ENCODE measurements at places on chromosomes 3 and 15.
A peak's percentile ranks its signal among the peaks of the same experiment; 100 is the strongest.

DNA sequence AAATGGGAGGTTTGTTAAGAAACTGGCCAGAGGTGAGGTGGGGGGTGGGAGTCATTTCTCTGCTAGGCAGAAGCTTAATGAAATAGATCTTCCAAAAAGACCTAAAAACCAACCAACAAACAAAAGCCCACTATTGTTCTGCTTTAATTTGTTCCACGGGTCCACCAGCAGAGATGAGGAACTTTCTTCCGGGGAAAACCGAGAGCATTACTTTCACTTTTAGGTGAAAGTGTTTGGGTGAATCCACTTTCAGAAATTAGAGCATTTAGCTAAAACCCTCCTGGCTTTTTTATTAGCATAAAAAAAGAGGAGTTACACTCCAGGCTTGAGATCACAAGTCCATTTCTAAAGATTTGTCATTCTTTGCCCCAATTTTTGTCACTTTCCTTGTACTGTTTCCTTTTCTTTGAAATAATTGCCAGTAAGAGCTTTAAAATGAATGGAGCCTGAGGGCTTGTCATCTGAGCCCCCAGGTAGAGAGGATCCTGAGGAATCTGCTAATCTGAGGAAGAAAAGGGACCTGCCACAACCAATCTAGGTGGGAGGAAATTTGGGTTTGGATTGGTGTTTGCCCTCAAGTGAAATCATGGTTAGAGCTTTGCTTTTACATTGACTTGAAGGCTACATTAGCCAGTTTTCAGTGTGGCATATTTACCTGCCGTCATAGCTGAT lies 667.6 kb downstream of the NAALADL2 start:
- no peak for DNase-seq

- no peak for DNase-seq
These were observed 85.7 kb upstream of the PRR20G start for GRCh38 chr3:127373441-127374085.

- DNase-seq: no peak
These were observed 73.4 kb downstream of the SCN5A start for GRCh38 chr3:38576131-38576525.

GRCh38 chr3:71577011-71577410 lies 6.5 kb downstream of the FOXP1 start:
- DNase-seq: no peak

DNA sequence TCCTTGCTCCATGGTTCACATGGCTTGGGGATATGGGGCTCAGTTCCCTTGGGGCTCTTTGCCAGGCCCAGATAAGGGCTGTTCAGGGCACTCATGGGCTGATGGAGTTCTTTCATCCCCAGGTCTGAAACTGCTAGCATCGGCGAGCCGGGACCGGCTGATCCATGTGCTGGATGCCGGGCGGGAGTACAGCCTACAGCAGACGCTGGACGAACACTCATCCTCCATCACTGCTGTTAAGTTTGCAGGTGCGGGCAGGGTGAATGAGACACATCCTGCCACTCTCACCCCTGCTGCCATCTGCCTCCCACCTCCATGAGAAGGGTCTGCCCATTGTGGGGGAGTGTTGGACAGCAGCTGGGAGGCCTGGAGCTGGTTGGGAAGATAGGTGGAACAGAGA lies 11.1 kb upstream of the JMJD7 start:
- no peak for DNase-seq

- DNase-seq: no peak
These were observed 361.2 kb downstream of the DIPK2A start for GRCh38 chr3:144332868-144333267.

DNA sequence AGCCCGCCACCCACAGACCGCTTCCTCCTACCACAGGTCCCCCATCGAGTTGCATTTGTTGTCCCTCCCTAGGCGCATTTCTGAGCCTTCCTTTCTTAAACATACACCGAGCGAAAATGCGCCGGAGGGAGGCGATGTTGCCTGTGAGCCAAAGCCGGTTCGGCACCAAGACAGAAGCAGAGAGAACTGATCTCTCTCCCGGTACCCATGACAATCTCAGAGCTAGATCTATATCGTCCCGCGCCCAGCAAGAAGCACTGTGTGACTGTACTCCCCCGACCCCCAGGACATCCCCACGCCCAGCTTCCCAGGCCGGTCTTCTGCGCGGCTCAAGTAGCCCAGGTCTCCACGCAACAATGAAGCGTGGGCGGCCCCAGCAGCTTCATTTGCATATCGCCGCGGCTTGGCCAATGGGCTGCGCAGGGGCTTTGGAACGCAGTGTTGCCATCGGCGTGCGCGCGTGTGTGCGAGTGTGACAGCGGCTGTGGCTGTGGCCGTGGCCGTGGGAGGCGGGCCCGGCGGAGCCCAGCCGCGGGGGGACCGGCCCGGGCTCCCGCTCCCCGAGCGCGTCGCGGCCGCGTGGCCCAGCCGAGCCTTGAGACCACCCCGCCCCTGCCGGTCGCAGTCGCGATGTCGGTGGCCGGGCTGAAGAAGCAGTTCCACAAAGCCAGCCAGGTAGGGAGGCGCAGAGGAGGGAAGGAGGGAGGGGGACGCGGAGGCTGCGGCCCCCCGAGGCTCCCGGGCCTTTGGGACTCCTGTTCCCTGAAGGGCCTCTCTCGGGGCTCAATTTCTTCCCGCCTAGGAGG lies at the start of gene SH3GL3:
Gene SH3GL3 (plus strand): TSS at position 438 of the 806 bp plus-strand sequence. CDS start 193 bp downstream, at position 631.
- DNase-seq: peak; percentile 25

DNA sequence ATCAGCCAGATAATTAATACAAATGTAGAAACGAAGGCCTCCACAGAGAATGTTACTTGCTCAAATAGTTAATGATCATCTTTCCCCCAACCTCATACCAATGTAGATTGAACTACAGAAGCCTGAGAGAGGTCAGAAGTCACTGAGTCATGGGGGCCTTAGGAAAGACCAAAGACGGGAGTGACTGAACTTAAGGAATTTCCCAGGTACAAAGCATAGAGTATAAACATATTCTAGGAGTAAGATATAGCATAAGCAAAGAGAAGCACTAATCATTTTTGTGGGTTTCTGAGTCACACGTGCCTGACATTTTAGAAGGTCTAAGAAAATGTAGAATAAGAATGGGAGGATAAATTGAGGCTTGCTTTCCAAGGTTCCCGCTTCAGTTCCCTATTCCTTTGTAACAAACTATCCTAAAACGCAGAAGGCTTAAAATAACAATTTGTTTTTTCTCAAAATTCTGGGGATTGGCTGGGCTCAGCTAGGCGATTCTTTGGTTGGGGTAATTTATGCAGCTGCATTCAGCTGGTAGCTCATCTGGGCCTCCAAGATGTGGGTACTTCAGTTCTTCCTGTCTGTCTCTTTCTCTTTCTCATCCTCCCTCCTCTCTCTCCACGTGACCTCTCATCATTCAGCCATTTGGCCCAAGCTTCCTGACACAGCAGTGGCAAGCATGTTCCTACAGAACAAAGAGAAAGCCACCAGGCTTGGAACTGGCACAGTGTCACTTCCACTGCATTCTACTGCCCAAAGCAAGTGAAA lies 422.6 kb downstream of the FOXP1 start:
- DNase-seq: no peak

DNA sequence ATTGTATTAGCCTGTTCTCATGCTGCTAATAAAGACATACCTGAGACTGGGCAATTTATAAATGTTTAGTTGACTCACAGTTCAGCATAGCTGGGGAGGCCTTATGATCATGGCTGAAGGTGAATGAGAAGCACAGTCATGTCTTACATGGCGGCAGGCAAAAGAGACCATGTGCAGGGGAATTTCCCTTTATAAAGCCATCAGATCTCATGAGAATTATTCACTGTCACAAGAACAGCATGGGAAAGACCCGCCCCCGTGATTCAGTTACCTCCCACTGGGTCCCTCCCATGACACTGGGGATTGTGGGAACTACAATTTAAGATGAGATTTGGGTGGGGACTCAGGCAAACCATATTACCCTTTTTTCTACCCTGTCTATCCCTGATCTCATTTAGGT lies 51.5 kb upstream of the MYZAP start:
- no peak for DNase-seq

DNA sequence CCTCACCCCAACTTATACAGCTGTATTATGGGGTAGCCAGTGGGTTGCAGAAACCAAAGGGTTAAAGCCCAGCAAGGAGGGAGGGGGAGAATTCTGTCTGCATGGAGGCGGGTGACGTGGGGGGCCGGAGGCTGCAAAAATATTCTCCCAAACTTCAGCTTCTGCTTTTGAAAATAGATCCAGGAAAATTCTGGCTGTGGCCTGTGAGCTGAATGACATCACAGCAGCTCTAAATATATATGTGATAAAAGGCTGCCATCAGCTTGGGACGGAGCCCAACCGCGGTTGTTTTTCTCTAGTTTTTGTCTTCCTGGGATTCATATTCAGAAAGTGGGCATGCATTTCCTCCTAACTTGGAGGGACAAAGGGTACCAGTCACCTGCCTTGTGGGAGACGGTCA lies 27.6 kb downstream of the MAPKAPK3 start:
- DNase-seq: no peak

GRCh38 chr15:68208636-68209240 lies 3.6 kb upstream of the CALML4 start:
- DNase-seq: no peak

DNA sequence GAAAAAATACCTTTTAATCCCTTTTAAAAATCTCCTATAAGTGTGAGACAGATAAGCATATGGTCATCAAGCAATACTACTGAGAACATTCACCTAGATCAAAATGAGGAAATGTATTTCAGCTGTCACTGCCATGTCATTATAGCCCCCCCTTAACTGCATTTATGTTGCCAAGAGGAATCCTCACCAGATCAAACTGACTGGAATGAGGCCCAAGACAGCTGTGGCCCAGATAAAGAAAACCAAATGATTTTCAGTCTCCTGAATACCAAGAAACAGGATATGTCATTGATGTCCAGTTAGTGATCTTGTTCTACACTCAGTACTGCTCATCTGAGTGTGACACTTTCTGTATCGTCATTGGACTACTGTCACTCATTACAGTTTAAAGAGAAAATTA lies 35.1 kb upstream of the CPB1 start:
- DNase-seq: no peak

GRCh38 chr3:128807186-128807830 lies 72.1 kb upstream of the ACAD9 start:
- DNase-seq: no peak

- DNase-seq: no peak
These were observed 131.9 kb downstream of the ANO10 start for GRCh38 chr3:43489930-43490329.

DNA sequence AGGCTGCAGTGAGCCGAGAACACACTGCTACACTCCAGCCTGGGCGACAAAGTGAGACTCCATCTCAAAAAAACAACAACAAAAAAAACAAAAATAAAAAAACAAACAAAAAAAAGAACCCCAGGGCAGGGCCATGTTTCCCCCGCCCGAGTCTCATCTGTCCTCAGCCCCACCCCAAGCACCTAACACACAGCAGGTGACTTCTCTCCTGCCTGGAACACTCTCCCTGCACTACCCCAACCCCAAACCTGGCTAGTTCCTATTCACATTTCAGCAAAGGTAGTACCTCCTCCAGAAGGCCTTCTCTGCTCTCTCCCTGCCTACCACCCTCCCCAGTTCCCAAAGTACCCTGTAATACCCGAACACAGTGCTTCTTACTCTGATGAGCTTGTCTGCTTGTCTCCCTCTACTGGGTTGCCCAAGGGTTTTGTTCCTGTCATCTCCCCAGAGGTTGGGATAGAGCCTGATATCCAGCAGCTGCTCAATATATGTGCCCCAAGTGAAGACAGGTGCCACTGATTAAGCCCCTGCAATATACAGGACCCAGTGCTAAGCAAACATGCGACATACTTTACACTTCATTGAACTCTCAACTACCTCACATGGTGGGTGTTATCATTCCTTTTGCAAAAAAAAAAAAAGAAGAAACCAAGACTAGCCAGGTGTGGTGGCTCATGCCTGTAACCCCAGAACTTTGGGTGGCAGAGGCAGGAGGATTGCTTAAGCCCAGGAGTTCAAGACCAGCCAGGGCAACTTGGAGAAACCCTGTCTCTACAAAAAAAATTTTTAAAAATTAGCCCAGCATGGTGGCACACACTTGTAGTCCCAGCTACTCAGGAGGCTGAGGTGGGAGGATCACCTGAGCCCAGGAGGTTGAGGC lies 103.6 kb downstream of the DAPK2 start:
- no peak for DNase-seq

GRCh38 chr3:46619845-46620778 lies 7.8 kb downstream of the FAM240A start:
- no peak for DNase-seq

DNA sequence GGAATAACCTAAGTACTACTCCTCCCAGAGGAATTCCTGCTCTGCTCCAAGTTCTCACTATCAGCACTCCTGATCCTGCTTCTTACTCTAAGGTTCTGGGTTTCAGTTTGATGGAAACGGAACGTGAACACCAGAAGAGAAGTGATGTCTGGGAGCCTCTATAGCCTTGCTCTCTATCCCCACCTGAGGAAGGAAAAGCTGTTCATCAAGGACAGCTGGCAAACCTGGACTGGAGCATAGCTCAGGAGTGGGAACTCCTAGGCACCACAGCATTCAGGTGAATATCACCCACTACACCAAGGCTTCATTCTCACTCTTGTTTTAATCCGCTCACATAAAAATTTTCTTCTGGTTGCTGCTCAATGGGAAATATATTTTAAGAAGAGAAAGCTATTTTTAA lies 13.0 kb upstream of the CADPS start:
- DNase-seq: no peak

DNA sequence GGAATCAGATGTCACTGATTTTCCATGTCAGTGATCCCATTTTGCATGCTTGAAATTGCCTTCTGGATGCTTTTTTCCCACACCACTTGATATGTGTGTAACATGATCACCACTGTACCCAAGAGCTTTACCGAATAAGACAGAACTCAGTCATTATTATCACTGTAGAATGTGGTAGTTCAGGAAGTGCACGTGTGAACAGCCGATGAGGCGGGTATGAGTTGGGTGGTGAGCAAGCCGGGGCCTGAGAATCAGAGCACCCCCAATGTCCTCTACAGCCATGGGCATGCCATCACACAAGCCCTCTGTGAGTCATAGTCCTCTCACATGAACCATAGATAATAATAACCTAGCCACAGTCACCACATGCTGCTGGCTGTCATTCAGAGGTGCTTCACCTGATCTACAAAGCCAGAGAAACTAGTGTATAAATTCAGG lies 470.8 kb downstream of the SOX2 start:
- DNase-seq: no peak

DNA sequence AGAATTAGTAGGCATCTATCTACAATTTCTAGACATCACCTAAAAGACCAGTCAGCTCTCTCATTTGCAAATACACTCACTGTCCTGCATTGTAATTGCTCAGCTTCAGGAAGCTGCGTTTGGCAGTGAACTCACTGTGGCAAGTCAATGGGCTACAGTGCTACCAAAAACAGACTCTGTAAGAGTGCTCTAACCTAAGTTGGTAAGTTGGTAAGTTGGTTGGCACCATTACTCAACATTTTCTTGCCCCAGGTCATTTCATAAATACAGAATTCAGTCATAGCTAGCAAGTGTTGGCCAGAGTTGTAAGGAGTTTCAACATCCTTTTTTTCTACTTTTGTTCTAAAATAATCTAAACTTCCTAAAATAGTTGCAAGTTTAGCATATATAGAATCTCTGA lies 466.3 kb downstream of the NAALADL2 start:
- DNase-seq: no peak

GRCh38 chr3:195828762-195829161 lies 17.0 kb upstream of the MUC4 start:
- DNase-seq: no peak

Data from GM04504 (cell line).